Pons (tissue), 1 donor: ENCODE measurements at places on chromosomes 7 and 10.
A peak's percentile ranks its signal among the peaks of the same experiment; 100 is the strongest.

- DNase-seq = no peak
These were observed 4.3 kb downstream of the COPS6 start for GRCh38 chr7:100093054-100093453.

GRCh38 chr7:18177815-18178660 is 150.4 kb upstream of the PRPS1L1 start:
- DNase-seq = peak; percentile 70

DNA sequence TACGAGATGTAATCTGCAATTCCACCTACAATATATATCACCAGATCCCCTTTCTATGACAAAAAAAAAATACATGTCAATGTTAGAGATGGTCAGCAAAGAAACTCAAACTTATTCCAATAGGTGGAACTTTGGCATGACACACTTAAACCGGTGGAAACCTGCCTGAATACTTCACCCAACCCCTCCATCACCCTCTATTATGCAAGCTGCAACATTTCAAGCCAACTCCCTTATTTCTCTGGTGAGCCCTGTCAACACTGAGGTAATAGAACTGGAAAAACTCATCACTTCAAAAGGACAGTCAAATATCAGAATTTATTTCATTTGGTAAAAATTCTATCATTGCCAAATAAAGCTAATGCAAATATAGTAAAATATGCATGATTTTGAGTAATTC is 3.6 kb downstream of the ZNF438 start:
- DNase-seq = no peak

DNA sequence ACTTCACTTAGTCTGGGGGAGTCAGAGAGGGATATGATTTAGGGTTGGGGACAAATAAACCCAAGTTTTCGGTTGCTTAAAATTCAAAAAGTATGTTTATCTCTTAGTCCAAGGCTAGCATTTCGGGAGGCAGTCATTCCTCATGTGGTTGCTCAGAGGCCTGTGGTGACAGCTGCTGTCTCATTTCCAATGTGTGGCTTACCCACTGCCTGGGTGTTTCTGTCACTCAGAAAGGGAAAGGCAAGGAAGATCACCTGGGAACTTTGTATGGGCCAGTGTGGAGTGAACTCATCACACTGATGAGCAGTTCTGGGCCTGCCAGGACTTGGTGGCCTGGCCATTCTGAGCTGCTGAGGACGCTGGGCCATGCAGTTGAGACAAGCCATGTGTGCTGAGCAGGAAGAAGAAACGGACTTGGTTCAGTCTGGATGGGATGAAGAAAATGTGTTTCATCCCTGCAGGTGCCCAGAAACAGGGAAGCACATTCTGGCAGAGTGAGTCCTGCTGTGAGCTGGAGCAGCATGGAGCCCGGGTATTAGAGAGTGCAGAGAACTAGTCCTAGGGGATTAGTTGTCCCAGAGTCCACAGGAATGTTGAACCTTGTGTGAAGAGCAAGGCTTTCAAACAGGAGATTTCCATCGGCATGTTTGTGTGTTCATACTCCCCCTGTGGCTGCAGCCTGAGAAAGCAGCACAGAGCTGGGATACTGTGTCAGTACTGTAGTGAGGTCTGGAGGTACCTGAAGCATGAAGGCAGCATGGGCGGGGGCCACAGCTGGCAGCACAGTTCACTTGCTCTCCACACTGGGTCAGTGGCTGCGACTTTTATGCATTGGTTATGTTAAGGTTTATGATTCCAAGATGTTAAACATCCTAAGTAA is 211.1 kb upstream of the IGFBP3 start:
- no peak for DNase-seq

DNA sequence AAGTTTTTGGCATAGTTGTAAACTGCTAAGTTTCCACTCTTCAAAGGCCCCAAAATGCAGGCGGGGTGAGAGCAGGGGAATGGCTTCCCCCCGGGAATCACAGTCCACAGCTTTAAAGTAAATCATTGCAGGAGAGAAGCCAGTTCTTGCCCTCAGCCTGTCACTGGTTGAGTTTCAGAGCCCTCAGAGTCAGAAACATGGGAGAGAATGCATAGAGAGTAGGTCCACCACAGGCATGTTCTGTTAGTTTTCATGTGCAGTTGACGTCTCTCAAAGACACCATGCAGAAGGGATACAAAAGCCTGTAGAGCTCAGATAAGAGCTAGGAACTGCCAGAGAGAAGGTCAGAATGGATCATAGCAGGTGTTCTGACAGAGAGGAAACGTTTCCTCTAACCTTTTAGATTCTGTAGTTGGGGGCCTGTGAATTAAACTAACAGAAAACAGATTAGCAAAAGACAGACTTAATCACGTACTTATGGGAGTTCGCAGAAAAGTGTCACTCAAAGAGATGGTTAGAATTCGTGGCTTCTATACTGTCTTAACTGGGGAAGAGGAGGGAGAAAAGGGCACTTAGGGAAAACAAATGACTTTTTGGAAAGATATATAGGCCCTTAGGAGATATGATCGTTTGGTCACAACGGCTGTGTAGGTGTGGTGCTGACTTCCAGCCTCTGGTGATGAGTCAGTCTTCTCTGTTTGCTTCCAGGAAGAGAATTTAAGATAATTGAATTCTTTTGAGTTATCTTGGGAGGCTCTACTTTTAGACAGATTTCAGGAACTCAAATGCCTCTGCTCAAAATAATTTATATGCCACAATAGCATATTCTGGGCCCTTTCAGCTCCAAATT is 48.0 kb upstream of the MSRB2 start:
- no peak for DNase-seq
